NCI-H2029 treated with DMSO at 0.1 percent for 48 hours (cell line): ENCODE measurements at places on chromosomes 16 and 17.

DNA sequence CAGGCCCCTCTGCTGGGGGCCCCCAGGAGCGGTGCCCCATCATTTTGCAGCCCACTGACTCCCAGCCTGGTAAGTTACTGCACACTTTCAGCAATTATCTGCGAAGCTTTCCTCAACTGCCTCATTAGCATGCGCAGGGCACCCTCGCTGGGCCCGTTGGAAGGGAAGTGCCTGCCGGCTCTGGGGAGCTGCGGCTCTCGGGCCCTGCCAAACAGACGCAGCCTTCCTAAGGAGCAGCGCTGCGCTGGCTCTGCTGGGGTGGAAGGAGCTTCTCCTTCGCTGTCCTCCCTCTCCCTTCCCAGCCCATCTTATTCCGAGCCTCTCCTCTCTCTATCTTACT, 71.0 kb downstream of the RBBP6 start:
- no peak for DNase-seq

DNA sequence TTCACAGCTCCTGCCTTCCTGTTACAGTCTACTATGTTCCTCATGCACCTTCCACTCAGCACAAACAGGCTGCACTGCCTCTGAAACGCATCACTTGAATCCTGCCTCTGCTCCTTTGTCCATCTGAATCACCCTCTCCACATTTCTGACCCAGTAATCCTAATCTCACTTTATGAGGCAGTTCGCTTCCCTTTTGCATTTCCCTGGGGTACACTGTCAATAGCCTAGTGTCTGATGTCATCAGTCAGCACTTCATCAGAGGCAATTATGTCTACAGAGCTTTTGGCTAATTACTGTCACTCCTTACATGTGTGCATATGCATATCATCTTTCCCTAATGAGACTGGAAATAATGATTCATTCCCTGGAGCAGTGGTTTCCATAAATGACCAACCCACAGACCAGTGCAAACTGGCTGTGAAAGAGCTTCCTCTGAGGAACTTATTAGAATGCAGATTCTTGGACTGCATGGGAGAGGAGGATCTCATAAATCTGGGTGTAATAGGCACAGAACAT, 23.6 kb downstream of the CA4 start:
- no peak for DNase-seq

DNA sequence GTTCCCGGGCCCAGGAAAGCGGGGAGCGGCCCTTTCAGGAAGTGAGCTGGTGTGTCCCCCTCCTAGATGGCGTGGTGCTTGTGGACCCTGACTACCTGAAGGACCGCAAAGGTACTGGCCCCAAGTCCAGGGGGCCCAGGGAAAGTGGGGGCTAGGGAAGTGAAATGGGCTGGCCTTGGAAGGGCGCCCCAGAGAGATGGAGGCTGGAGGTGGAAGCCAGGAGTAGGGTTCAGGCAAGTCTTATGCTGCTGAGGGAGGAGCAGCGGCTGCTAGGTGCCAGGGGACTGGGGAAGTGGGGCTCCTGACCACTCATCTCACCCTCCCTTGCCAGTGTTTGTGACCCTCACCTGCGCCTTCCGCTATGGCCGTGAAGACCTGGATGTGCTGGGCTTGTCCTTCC, 5.6 kb downstream of the ARRB2 start:
- no peak for DNase-seq

GRCh38 chr16:74226338-74226954, 70.2 kb upstream of the PSMD7 start:
- DNase-seq = no peak

- no peak for DNase-seq
Measured at GRCh38 chr17:48530887-48531272, at the start of gene HOXB1. HOXB1 (minus strand) TSS chr17:48531011; CDS start chr17:48530904, 107 bp downstream.

DNA sequence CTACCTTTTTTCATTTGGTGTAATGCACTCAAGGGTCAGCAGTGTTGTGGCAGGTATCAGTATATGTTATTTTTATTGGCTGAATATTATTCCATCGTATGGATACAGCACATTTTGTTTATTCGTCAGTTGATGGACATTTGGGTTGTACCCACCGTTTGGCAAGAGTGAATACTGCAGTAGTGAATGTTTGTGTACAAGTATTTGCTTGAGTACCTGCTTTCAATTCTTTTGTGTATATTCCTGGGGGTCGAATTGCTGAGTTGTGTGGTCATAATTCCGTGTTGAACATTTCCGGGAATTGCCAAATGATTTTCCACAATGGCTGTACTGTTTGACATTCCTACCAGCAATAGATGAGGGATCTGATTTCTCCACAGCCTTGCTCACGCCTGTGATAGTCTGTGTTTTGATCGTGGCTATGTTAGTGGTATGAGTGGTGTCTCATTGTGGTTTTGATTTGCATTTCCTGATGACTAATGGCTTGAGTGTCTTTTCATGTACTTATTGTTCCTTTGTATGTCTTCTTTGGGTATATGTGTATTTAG, 108.4 kb downstream of the OR1D5 start:
- peak; percentile 63 for DNase-seq

- DNase-seq = no peak
Measured at GRCh38 chr17:29032857-29033197, 10.1 kb upstream of the PIPOX start.

DNA sequence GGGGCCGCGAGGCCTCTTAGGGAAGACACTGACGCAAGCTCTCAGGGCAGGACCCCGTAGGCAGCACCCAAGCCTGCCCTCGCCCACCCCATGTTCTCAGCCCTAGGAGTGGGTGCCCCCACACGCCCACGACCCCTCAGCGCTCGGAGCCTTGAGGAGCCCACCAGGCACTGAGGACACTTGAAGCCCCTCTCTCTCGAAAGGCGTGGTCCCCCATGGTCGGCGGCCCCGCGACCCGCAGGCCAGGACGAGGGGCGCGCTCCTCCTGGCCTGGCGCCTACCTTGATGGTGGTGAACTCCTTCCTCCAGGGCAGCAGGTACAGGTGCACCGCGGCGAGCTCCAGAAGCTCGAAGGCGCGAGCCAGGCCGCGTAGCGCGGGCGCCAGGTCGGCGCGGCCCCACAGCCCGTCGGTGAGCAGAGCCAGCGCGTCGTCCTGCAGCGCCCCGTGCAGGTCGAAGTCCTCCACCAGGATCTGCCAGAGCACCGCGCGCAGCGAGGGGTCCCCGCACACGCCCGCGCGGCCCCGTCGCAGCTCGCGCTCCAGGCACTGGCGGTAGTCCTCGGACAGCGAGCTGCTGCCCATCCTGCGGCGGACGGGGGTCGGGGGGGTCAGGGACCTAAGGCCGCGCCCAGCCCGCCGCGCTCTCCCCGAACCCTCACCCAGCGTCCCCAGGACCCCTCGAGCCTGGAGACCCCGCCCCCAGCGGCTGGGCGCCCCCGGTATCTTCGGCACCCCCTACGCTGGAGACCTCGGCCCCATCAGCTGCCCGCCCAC, 668 bp downstream of the SPATA2L start:
- no peak for DNase-seq

DNA sequence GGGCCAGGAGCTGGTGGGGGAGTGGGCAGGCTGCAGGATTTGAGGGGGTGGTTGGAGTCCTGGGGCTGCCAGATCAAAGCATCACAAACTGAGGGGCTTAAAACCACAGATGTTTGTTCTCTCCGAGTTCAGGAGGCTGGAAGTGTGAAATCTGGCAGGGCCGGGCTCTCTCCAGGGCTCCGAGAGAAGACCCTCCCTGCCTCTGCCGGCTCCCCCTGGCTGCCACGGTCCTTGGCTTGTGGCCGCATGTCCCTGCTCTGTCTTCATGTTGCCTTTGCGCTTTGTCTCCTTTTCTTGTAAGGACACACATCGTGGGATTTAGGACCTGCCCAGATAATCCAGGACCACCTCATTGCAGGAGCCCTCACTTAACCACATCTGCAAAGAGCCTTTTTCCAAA, 139.8 kb upstream of the GSE1 start:
- DNase-seq = no peak
